ENCODE measurements at places on chromosomes 3 and 15. TPM values are rescaled to one million over a fixed set of nuclear protein-coding genes. Genes with fewer than 3 reads are reported as not detected.

- no peak overlapping the region for H3K27ac ChIP-seq
- DNase-seq, result no peak
- no peaks in the 10 kb centered on the region for H3K36me3 ChIP-seq
- H3K27me3 ChIP-seq, result no peaks in the 10 kb centered on the region
- H3K4me3 ChIP-seq, result no peak overlapping the region
- no peaks in the 10 kb centered on the region for H3K4me1 ChIP-seq
Observed at GRCh38 chr3:161339517-161340500, 31.5 kb downstream of the SPTSSB start.

ADAMTS17 gene
- 0.55 TPM for total RNA-seq

DNA sequence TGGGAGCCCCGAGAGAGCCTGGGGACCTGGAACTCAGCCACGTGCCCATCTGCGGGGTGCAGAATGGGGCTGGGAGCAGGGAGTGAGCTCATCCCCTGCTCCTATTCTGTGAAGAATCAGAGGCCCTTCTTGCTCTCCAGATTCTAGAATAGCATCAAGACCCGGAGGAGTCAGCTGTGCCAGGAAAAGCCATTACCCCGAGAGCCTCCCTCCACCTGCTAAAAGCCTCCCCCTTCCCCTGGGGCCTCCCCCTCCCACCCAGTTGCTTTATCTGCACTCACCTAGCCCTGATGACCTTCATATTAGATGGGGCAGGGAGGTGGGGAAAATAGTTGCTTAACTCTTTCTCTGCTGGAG lies 23.1 kb downstream of the CCDC33 start:
- H3K36me3 ChIP-seq, result no peaks in the 10 kb centered on the region
- H3K4me3 ChIP-seq, result no peak overlapping the region
- DNase-seq, result no peak
- no peaks in the 10 kb centered on the region for H3K4me1 ChIP-seq
- H3K27me3 ChIP-seq, result no peaks in the 10 kb centered on the region

- H3K27ac ChIP-seq, result no peak overlapping the region
- no peak overlapping the region for H3K4me3 ChIP-seq
- no peaks in the 10 kb centered on the region for H3K36me3 ChIP-seq
- no peak for DNase-seq
- H3K27me3 ChIP-seq, result no peaks in the 10 kb centered on the region
Observed at GRCh38 chr3:16864610-16865313, 20.0 kb upstream of the PLCL2 start.

CCR3 gene
- not detected for total RNA-seq

DNA sequence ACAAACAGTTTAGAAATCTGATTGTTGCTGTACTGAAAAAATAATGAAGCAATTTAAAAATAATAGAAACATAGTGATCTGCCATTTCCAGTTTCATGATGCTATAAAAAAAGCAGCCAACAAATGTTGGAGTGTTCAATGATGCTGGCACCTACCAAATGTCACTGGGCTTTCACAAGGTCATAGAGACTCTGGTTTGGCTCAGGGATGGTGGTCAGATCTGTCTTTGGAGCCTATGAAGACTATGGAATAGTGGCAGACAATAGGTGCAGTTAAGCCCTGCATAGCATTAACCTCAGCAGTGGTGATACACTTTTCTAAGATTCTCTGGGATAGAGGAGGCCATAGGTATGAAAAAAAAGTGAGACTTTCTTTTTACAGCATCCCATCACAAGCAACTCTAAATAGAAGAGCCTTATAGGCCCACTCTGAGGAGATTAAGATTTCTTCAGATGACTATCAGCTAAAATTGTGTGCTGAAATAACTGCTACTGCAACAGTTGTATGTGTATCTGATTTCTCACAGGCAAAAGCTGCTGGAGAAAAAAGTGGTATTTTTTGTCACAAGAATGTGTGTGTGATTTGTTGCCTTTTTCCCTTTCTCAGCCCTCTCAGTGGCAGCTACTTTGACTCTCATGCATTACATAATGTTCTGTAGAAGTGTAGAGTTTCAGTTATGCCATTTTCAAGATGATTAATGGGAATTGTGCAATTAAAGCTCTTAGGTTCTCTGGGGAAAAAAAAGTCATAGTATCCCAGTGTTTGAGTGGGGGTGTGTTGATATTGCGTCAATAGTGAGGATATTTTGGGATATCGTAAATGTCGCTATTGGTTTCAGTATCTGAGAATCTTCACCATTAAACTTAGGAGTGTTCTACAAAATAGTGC lies 137.4 kb downstream of the MBNL1 start:
- no peaks in the 10 kb centered on the region for H3K36me3 ChIP-seq
- DNase-seq, result no peak
- peak overlapping the region; percentile 78 for H3K27ac ChIP-seq
- H3K4me1 ChIP-seq, result peaks cover 69% of the 10 kb centered on the region
- no peaks in the 10 kb centered on the region for H3K27me3 ChIP-seq
- H3K4me3 ChIP-seq, result no peak overlapping the region

GRCh38 chr3:32619395-32619794 lies 48.7 kb upstream of the DYNC1LI1 start:
- no peak for DNase-seq
- no peaks in the 10 kb centered on the region for H3K36me3 ChIP-seq
- H3K4me1 ChIP-seq, result no peaks in the 10 kb centered on the region
- no peak overlapping the region for H3K27ac ChIP-seq

GRCh38 chr15:57376696-57377477 lies 582 bp downstream of the CGNL1 start:
- H3K27ac ChIP-seq, result peak overlapping the region; percentile 31
- DNase-seq, result peak; percentile 9
- H3K4me1 ChIP-seq, result peaks cover 17% of the 10 kb centered on the region
- peak overlapping the region; percentile 80 for H3K4me3 ChIP-seq
- H3K27me3 ChIP-seq, result peaks cover 18% of the 10 kb centered on the region

DNA sequence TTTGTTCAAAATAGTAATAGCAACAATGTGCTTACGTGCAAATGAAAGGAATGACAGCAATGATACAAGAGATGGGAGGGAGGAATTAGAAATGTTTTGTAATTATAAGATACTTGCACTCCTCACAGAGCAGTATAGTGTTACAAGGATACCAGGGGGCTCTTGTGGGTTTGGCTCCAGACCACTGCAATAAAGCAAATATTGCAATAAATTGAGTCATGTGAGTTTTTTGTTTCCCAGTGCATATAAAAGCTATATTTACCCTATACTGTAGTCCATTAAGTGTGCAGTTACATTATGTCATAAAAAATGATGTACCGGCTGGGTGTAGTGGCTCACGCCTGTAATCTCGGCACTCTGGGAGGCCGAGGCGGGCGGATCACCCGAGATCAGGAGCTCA lies 864.3 kb downstream of the NSUN3 start:
- no peaks in the 10 kb centered on the region for H3K4me1 ChIP-seq
- no peak for DNase-seq
- H3K27me3 ChIP-seq, result no peaks in the 10 kb centered on the region
- H3K27ac ChIP-seq, result no peak overlapping the region
- H3K4me3 ChIP-seq, result no peak overlapping the region
- no peaks in the 10 kb centered on the region for H3K36me3 ChIP-seq

TERC gene
- 5.1 TPM for total RNA-seq

NR2E3 gene
- total RNA-seq, result 0.26 TPM

GRCh38 chr3:53046171-53047170 lies 598 bp upstream of the SFMBT1 start:
- peak; percentile 47 for DNase-seq
- H3K36me3 ChIP-seq, result no peaks in the 10 kb centered on the region
- H3K4me1 ChIP-seq, result peaks cover 8% of the 10 kb centered on the region
- peak overlapping the region; percentile 86 for H3K4me3 ChIP-seq
- peak overlapping the region; percentile 86 for H3K27ac ChIP-seq
- H3K27me3 ChIP-seq, result no peaks in the 10 kb centered on the region

RSRC1 gene
- total RNA-seq, result 21.5 TPM

DNA sequence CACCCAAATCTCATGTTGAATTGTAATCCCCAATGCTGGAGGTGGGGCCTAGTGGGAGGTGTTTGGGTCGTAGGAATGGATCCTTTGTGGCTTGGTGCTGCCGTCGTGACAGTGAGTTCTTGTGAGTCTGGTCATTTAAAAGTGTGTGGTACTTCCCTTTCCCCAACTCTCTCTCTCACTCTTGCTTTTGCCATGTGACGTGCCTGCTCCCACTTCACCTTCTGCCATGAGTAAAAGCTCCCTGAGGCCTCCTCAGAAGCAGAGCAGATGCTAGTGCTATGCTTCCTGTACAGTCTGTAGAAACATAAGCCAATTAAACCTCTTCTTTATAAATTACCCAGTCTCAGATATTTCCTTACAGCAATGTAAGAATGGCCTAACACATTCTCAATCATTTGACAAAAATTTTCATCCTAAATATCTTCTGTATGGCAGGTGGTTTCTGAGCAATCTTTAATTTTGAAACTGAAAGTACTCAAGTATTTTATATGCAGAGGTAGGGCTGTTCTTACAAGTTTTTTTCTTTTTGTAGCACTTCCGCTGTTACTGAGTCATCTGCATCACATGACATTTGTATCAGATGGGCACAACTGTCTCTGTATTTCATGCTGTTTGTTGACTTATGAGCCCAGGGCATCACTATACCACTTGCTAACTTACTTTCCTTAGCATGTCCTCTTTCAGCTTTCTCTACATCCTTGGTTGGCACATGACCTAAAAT lies 8.8 kb downstream of the RPL39L start:
- DNase-seq, result no peak
- H3K27ac ChIP-seq, result no peak overlapping the region
- no peaks in the 10 kb centered on the region for H3K27me3 ChIP-seq
- H3K4me1 ChIP-seq, result no peaks in the 10 kb centered on the region

DNA sequence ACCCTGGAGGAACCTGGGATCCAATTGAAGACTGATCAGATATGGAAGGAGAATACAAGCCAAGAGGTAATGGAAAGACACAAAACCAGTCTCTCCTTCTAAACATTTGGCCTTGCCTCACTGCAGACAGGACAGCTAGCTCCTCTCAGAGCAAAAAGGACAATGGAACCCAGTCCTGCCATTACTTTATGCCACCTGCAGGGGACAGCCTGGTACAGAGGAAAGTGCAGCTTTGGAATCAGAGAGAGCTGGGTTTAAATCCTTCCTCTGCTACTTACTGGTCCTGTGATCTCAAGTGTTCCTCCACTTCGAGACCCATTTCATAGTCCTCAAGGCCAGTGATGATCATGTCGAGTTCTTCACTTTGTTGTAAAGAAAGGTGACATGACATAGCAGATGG lies 159.4 kb upstream of the SMAD3 start:
- H3K27me3 ChIP-seq, result no peaks in the 10 kb centered on the region
- no peak for DNase-seq
- no peak overlapping the region for H3K4me3 ChIP-seq
- H3K27ac ChIP-seq, result no peak overlapping the region
- peaks cover 3% of the 10 kb centered on the region for H3K4me1 ChIP-seq
- H3K36me3 ChIP-seq, result no peaks in the 10 kb centered on the region

GRCh38 chr3:112133626-112134334 lies 732 bp upstream of the GCSAM start:
- H3K36me3 ChIP-seq, result no peaks in the 10 kb centered on the region
- H3K4me3 ChIP-seq, result no peak overlapping the region

GRCh38 chr3:81695302-81695701 lies 66.1 kb downstream of the GBE1 start:
- H3K27ac ChIP-seq, result no peak overlapping the region
- DNase-seq, result no peak
- H3K27me3 ChIP-seq, result no peaks in the 10 kb centered on the region
- no peaks in the 10 kb centered on the region for H3K4me1 ChIP-seq

DNA sequence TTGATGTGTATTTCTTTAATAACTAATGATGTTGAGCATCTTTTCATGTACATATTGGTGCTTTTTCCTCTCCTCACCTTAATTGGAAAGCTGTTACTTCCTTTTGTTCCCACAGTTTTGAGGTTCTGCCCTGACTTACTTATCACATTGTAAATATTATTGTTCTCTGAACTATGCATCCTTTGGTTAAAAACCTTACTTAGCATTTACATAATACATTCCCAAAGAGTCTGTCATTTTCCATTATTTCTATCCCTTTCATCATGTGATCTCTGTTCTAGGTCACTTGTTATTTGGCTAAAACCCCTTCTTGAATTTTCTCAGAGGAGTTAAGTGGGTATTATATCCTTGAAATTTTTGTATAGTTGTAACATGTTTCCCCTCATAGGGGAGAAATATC lies 33.0 kb downstream of the SLC12A6 start:
- peaks cover 4% of the 10 kb centered on the region for H3K36me3 ChIP-seq
- no peak overlapping the region for H3K4me3 ChIP-seq
- H3K27ac ChIP-seq, result no peak overlapping the region

GRCh38 chr15:37877851-37878741 lies 56.3 kb upstream of the TMCO5A start:
- DNase-seq, result no peak
- no peak overlapping the region for H3K4me3 ChIP-seq
- H3K27ac ChIP-seq, result no peak overlapping the region
- H3K27me3 ChIP-seq, result no peaks in the 10 kb centered on the region

DNA sequence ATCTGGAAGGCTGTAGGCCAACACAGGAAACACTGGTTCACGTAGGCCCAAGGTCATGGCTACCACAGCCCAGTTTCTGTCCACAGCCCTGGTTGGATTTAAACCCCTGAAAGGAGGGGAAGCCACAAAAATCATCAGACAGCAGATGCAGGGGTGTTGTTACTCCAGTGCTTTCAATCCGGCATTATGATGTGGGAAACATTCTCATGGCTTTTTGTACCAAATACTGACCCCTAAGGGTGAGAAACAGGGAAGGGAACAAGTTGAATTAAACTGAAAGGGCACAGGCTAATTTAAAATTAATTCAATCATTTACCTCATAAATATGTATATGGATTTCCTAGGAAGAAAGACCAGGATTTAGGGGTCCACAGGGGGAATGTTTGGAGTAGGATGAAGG lies 375.6 kb downstream of the CTNNB1 start:
- DNase-seq, result no peak
- no peak overlapping the region for H3K27ac ChIP-seq
- H3K4me3 ChIP-seq, result no peak overlapping the region
- no peaks in the 10 kb centered on the region for H3K36me3 ChIP-seq
- H3K27me3 ChIP-seq, result no peaks in the 10 kb centered on the region

- no peak for DNase-seq
- no peak overlapping the region for H3K4me3 ChIP-seq
- H3K36me3 ChIP-seq, result no peaks in the 10 kb centered on the region
- H3K27ac ChIP-seq, result no peak overlapping the region
- H3K4me1 ChIP-seq, result peaks cover 21% of the 10 kb centered on the region
Observed at GRCh38 chr3:195065864-195066185, 205.1 kb downstream of the XXYLT1 start.

FBXL2 gene
- 3.6 TPM for total RNA-seq

GRCh38 chr3:159881828-159882309 lies 106.8 kb upstream of the IL12A start:
- H3K36me3 ChIP-seq, result no peaks in the 10 kb centered on the region
- DNase-seq, result peak; percentile 27
- H3K27me3 ChIP-seq, result no peaks in the 10 kb centered on the region
- H3K27ac ChIP-seq, result peak overlapping the region; percentile 1
- peaks cover 85% of the 10 kb centered on the region for H3K4me1 ChIP-seq
- H3K4me3 ChIP-seq, result no peak overlapping the region

DNA sequence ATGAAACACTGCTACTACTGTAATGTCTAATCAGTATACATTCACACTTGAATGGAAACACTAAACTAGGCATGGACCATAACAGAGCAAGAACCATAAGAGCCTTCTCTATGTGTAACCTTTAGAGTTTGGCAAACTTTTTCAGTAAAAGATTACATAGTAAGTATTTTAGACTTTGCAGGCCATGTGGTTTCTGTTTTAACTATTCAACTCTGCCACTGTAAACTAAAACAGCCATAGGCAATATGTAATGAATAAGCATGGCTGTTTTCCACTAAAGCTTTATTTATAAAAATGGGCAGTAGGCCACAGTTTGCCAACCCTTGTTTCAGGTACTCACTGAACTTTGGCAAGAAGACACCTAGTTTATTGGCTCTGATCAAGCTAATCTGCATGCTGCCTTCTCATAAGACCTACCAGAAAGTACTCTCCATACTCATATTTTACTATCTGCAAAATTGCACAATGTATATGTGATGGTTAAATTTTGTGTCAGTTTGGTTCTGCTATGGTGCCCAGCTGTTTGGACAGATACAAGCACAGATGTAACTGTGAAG lies 46.0 kb downstream of the UACA start:
- no peak overlapping the region for H3K4me3 ChIP-seq
- peaks cover 7% of the 10 kb centered on the region for H3K36me3 ChIP-seq
- H3K27ac ChIP-seq, result peak overlapping the region; percentile 7
- DNase-seq, result no peak
